ENCODE measurements at places on chromosomes 5 and 9.

DNA sequence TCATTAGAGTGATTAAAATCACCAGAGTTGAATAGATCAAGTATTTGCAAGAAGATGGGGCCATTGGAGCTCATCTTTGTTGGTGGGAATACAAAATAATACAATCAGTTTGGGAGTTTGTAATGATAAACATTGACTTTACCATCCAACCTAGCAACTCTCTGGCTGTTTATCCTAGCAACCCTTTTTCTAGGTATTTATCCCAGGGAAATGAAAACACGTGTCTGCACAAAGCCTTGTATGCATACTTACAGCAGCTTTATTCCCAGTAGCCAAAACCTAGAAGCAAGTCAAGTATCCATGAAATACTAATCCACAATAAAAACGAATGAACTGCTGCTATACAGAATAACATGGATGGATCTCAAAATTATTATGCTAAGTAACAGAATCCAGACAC lies 152.7 kb upstream of the DAB2 start:
- DNase-seq = no peak

GRCh38 chr9:137369911-137370764 lies 52.8 kb downstream of the EXD3 start:
- DNase-seq = no peak

- DNase-seq = no peak
Measured at GRCh38 chr5:66180282-66181155, 36.4 kb downstream of the SREK1 start.

GRCh38 chr5:180135128-180135955 lies 63.8 kb upstream of the RNF130 start:
- DNase-seq = no peak

GRCh38 chr9:2780846-2781245 lies 63.0 kb downstream of the PUM3 start:
- no peak for DNase-seq

DNA sequence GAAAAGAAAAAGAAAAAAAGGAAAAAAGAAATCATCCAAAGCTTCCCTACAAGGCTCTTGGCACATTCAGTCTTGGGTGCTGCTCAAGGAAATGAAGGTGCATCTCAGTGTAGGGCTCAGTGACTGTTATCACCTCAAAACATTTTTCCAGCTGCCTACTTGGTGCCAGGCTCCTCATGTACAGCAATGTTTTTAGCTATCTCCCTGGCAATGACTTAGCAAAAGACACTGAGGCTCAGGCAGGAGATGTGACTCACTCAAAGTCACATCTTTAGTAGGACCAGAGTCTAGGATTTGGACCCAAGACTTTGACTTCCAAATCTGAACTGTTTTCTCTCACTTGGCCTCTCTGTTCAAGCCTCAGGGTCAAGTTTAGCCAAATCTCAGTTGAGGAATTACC lies 264.2 kb downstream of the CRB2 start:
- DNase-seq = no peak
